ENCODE measurements at places on chromosomes 16 and 17.

- no peak for DNase-seq
Measured at GRCh38 chr16:62021161-62021581, 15.1 kb downstream of the CDH8 start.

- DNase-seq, result no peak
Measured at GRCh38 chr16:85372627-85373372, 240.3 kb upstream of the GSE1 start.

GRCh38 chr17:38925263-38925995 lies at the start of gene LASP1NB:
Gene LASP1NB (plus strand): TSS chr17:38925614.
- no peak for DNase-seq

DNA sequence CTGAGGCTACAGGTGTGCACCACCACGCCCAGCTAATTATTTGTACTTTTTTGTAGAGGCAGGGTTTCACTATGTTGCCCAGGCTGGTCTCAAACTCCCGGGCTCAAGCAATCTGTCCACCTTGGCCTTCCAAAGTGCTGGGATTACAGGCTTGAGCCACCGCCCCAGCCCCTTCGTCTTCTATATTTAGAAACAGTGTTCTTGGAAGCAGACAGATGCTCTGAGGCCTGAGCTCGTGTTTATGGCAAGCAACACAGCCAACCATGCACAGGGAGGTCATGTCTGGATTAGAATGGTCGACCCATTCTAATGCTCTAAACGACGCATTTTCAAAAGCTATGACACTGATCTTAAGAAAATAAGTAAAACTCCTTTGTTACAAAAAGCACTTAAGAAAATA lies 16.6 kb downstream of the TMEM204 start:
- no peak for DNase-seq

- no peak for DNase-seq
Measured at GRCh38 chr16:13554005-13554404, 365.9 kb upstream of the ERCC4 start.

- no peak for DNase-seq
Measured at GRCh38 chr16:67148656-67149275, 2.0 kb downstream of the B3GNT9 start.

DNA sequence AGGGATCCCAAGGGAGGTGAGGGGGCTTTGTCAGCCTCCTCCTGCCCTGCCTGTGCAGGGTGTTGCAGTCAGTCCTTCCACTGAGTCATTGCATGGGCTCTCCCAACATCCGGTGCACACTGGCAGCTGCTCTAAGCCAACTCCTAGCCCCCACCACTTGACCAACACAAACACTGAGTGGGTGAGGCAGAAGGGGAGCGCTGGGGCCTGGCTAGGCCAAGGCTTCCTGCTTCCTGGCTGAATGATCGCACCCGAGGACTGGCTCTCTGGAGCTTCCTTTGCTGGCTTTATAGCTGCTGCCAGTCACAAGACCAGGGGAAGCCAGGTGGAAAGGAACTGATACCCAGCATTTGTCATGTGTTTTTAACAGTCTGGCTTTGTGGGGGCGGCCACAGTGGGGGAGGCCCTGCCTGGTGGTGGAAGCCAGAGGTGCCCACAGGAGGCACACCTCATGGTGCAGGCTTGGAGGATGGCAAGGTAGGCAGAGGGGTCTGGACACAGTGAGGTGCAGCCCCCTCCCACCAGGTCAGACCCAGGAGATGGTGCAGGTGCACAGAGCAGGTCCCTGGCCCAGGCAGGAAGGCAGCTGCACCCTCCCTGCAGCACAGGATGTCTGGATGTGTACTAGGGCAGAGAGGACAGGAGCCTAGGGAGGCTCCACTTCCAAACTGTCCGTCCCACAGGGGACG lies 6.8 kb downstream of the MPG start:
- peak; percentile 21 for DNase-seq

- DNase-seq, result no peak
Measured at GRCh38 chr17:68731465-68731864, 130.3 kb upstream of the FAM20A start.

DNA sequence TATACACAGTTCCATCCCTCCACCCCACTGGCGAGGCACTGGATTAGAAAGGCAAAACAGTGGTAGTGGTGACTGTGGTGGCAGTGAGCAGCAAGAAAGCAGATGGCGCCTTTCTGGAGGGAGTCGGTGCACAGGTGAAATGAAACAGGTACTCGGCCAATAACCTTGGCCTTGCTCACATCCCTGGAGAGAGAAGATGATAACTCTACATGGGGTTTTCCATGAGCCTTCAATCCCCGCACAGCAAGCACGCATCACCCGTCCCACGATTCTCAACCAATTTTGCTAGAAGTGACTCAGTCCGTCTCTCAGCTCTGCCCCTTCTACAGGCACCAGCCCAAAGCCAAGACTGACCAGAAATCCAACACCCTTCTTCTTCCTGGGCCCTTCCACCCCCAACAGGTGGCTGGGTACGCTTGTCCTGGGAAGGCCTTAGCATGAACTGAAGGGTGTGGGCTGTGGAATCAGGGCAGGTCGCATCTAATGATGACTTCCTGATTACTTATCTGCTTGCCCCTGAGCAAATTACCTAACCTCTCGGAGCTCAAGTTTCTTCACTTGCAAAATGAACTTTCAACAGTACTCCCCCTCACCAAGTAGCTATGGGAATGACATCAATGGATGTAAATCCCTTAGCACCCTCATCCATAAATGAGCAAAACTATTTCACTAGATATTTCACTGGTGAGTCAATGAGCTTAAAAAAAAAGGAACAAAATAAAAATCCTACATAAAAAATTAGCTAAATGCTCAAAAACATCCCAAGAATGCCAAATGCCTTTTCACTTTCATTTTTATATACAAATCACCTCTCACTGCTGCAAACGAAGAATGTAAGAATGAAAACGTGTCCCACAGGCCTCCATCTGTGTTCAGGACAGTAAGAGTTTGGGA lies 18.0 kb downstream of the XPO6 start:
- peak; percentile 34 for DNase-seq

DNA sequence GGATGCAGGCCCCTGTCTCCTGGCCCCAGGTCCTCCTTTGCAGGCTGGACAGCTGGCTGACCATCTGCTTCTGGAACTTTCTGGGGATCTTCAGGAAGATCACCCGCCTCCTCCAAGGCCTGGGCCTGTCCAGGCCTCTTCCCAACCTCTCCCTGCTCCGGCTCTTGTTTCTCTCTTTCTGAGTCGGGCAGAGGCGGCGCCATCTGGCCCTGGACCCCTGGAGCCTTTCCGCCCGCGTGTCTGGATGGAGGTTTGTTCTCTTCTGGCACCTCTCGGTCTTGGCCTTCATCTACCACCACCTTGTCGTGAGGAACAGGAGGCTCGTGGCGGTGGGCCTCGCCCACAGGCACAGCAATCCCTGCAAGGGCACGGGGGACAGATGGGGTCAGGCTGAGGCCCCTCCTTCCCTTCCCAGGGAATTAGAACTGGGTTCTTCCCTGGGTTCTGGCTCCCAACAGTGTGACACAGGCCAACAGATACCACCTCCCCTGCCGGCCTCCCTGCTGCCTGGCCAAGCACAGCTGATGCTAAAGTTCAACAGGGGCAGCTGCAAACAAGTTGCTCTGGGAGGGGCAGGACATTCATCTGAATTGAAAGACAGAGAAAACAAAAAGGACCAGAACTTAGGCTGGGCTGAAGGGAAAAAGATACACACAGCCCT lies 13.3 kb downstream of the NDUFAF8 start:
- no peak for DNase-seq

DNA sequence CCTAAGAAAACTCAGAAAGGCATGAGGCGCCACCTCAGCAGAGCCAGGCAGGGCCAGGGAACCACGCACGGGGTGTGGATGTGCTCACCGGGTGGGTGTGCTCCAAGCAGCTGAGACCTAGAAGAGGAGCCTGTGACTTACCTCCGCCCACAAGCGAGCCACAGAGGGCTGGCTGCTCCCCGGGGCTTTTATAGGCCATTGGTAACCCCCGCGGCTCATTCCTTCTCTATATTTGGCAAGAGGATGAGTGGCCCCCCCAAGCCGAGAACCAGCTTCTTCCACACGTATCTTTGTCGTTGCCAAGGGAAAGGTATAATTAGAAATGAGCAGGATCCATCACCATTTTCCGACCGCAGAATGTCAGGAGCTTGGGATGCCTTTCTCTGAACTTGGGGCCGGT lies at the start of gene MYH3:
TSS of gene MYH3 (minus strand) at position 162 of the 400 bp plus-strand sequence. CDS start 2,245 bp downstream, outside the sequence.
- DNase-seq, result no peak

DNA sequence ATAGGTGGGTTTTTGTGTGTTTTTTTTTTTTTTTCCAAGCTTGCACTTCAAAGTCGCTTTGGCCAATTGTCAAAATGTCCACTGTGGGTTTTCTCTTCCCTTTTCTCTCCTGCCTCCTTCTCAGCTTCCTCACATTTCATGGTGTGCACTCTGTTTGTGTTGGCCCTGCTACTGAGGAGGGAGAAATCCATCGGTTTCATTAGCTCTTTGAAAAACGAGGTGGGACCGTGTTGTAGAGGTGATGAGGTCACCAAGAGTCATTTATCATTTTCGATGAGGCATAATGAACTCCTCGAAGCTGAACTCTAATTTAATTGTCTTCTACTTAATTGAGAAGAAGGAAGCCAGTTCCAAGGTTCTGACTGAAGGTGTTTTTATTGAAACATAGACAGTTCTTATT lies 174.4 kb upstream of the TOX3 start:
- DNase-seq, result no peak

DNA sequence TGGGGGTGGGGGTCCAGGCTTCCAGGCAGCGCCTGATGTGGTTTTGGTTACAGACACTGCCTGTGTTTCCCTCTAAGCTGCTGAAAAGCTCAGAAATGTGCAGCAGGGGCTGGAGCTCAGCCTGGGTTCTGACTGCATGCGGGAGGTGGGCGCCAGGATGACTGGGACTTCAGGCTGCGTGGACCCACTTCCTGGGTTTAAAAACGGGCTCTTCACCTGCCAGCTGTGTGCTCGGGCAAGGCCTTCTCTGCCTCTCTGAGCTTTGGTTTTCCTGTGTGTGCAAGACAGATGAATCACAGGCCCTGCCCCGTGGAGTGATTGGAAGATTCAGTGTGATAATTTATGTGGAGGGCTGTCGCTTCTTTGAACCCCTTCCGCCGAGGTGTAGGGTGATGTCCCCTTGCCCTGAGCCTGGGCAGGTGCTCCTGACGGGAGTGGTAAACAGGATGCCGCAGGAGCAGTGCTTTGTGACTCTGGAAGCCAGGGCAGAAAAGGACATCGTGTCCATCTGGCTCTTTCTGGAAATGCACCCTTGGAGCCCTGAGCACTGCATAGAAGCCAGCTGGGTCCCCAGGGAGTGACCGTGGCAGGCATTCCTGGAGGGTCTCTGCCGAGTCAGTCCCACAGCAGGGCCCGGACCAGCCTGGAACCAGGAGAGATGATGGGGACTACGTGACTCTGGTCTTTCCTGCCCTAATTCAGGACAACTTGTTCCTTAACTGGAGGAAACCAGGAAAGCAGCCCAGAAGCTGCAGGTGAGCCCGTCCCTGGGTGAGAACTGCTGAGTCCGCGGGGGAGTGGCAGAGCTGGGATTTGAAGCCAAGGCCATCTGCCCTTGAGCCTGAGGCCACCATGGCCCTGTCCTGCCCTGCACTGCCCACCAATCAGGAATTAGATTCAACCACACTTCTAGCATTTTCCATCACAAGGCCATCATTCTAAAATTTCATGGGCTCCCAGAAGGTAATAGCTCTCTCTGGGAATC lies 28.5 kb upstream of the SLC7A5 start:
- no peak for DNase-seq

DNA sequence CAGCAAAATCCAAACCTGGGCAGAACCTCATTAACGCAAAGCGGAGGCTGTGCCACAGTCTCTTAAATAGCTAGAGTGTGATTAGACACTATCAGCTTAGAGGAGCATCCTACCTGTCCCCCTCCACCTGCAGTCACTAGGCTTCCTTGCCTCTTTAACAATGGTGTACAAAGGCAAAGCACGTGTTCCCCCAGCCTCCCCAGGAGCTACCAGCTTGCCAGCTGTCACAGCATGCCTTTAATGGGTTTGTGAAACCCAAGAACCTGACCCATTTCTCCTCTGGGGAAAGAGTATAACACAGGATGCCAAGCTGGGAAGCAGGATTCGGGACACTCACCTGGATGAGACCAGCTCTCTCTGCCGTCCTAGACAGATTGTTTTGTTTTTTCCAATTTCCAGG lies 37.2 kb upstream of the TBX2 start:
- no peak for DNase-seq

DNA sequence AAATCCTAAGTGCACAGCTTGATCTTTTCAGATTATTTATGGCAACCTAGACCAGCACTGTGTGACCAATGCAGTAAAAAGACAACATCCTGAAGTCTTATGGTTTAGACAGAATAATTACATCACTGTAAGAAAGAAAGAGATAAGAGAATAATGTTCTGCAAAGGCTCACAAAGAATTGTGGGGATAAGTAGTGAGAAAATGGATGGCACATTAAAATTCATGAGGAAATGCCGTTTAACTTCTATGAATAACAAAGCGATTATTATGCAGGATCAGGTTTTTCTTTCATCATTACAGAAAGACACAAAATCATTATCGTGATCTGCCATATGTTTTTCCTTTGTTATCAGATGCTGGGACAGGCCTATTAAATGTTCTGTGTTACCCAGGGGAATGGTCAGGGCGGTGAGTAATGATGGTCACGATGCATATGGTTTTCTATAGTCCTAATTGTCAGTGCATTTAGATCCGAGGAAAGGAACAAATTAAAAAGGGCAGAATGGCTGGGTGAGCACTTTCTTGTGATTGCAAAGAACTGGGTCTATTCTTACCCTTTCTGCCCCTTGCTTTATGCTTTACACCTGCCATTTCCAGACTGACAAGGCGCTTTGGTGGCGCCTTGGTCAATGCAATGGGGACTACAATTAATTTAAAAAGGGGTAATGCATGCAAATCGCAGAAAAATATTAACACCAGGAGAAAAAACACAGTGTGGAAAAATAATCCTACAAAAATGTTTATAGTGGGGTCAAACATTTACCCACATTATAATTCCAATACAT lies 18.1 kb upstream of the DHX40 start:
- no peak for DNase-seq

GRCh38 chr17:48500435-48501426 lies 30.1 kb downstream of the HOXB1 start:
- no peak for DNase-seq

GRCh38 chr17:48247603-48248002 lies 140.0 kb downstream of the SNX11 start:
- DNase-seq, result no peak

Data from stimulated activated CD4-positive, alpha-beta T cell treated with anti-CD3 and anti-CD28 coated beads, TNF-alpha, amount 100 ng/mL, for 24 hours (primary cell).